ENCODE measurements at places on chromosomes 2 and 18. TPM values are rescaled to one million over a fixed set of nuclear protein-coding genes. Genes with fewer than 3 reads are reported as not detected.

Gene ABCG8
- 16.8 TPM for total RNA-seq

Gene ARL6IP6
- total RNA-seq: 5.6 TPM

GRCh38 chr2:37773371-37774130, 102.1 kb upstream of the CDC42EP3 start:
- H3K4me1 ChIP-seq: no peaks in the 10 kb centered on the region
- no peak overlapping the region for H3K4me3 ChIP-seq
- H3K36me3 ChIP-seq: no peaks in the 10 kb centered on the region
- no peaks in the 10 kb centered on the region for H3K27me3 ChIP-seq
- H3K27ac ChIP-seq: no peak overlapping the region

DNA sequence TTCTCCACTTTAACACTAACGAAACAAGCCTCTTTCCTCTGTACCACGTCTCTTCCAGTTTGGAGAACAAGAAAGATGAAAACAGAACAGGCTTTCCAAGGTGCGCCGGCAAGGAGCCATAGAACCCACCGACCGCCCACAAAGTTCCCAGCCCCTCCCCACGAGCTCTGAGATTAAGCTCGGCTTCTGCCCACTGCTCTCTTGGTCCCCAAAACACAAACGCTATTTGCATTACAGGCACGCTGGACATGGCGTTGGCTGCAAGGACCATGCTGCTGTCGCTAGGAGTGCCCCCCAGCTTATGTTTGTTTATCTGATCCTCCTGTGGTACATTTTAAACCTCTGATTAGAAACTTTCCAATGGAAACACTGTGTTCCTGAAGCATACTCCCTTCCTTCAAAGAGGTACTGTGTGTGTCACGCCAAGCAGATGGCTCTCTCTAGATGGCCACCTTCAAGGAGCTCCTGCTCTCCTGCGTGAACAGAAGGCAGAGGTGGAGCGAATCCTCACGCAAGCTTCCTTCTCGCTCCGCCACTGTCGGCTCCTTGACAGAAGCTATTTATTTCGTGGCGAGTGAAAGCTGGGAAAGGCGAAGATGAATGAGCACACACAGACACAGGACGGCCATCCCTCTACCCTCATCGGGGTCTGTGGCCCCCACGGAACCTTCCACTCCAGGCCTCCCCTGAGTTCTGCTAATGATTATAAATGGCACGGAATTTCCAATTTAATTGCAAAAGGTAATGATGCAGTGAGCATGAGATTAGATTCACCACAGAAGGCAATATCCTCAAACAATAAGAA, 166.2 kb downstream of the EIPR1 start:
- no peak overlapping the region for H3K27ac ChIP-seq
- H3K27me3 ChIP-seq: no peaks in the 10 kb centered on the region
- no peaks in the 10 kb centered on the region for H3K4me1 ChIP-seq
- no peaks in the 10 kb centered on the region for H3K36me3 ChIP-seq
- H3K4me3 ChIP-seq: no peak overlapping the region

DNA sequence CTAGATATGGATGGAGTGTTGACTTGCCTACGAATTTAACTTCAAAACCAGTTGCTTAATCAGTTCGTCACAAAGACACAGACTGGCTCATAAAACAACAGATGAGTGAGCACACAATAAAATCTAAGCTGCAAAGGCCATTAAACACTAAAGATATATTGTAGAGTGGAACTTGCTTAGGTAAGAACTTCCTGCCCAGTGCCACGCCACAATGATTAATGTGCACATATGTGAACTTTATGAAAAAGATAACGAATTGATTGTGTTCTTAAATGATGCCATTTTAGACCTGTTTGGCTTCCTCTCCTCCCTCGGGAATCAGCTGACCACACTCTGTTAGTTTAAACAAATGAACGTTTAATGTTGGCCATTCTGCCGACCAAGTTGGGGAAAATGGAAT, 2031.3 kb upstream of the CELF4 start:
- no peaks in the 10 kb centered on the region for H3K4me1 ChIP-seq
- no peaks in the 10 kb centered on the region for H3K27me3 ChIP-seq
- no peak overlapping the region for H3K27ac ChIP-seq

- H3K4me1 ChIP-seq: no peaks in the 10 kb centered on the region
- H3K27me3 ChIP-seq: no peaks in the 10 kb centered on the region
- DNase-seq: no peak
- H3K27ac ChIP-seq: no peak overlapping the region
- no peak overlapping the region for H3K4me3 ChIP-seq
Measured at GRCh38 chr18:51739044-51739666, 541.7 kb upstream of the MEX3C start.

- no peak for DNase-seq
- no peak overlapping the region for H3K4me3 ChIP-seq
- H3K36me3 ChIP-seq: no peaks in the 10 kb centered on the region
- H3K27me3 ChIP-seq: no peaks in the 10 kb centered on the region
Measured at GRCh38 chr2:237314198-237314597, 99.8 kb downstream of the COL6A3 start.

- DNase-seq: no peak
- no peaks in the 10 kb centered on the region for H3K4me1 ChIP-seq
- no peak overlapping the region for H3K4me3 ChIP-seq
- H3K27me3 ChIP-seq: no peaks in the 10 kb centered on the region
- no peaks in the 10 kb centered on the region for H3K36me3 ChIP-seq
- H3K27ac ChIP-seq: no peak overlapping the region
Measured at GRCh38 chr18:13231151-13231550, 12.6 kb downstream of the LDLRAD4 start.

DNA sequence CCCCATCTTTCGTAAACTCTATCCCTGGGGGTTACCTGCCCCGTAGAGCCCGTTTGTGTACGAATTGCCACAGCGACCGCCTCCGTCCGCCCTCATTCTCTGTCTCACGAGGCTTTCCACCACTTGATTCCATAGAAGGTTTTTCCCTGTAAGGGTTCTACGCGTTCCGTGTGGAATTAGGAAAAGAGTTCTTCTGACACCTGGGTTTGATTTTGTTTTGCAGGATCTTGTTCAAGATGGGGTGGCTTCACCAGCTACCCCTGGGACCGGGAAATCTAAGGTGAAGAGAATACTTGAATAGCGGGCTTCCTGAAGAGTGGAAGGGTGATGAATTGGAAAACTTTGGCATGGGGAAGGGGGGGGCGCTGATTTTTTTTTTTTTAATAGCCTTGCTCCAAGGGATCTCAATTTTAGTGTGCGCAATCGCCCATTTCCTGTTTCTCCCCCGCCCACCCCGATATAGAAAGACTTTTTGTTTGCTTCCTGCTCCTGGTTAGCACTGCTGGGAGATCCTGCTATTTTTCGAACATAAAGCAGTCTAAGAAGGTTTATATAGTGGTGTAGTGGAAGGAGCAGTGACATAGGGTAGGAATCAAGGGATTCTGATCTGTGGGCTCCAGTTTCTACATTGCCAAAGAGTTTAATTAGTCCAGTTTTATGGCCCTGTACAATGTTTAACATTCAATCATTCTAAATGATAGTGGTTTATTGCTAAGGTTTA, 564 bp downstream of the GCC2 start:
- H3K4me3 ChIP-seq: peak overlapping the region; percentile 77
- peaks cover 2% of the 10 kb centered on the region for H3K4me1 ChIP-seq
- H3K27ac ChIP-seq: peak overlapping the region; percentile 86
- no peaks in the 10 kb centered on the region for H3K27me3 ChIP-seq
- peaks cover 8% of the 10 kb centered on the region for H3K36me3 ChIP-seq
- no peak for DNase-seq

GRCh38 chr2:77768508-77768907, 246.3 kb upstream of the LRRTM4 start:
- DNase-seq: no peak
- no peaks in the 10 kb centered on the region for H3K27me3 ChIP-seq
- no peak overlapping the region for H3K27ac ChIP-seq
- H3K36me3 ChIP-seq: no peaks in the 10 kb centered on the region
- H3K4me3 ChIP-seq: no peak overlapping the region
- H3K4me1 ChIP-seq: no peaks in the 10 kb centered on the region

GRCh38 chr2:49973917-49974368, 819.6 kb upstream of the FSHR start:
- H3K4me3 ChIP-seq: no peak overlapping the region
- no peaks in the 10 kb centered on the region for H3K36me3 ChIP-seq
- H3K27me3 ChIP-seq: no peaks in the 10 kb centered on the region
- H3K4me1 ChIP-seq: no peaks in the 10 kb centered on the region
- peak; percentile 32 for DNase-seq
- no peak overlapping the region for H3K27ac ChIP-seq
